NCI-H187 (cell line): ENCODE measurements at places on chromosomes 5 and 9.

- DNase-seq, result no peak
Observed at GRCh38 chr5:102747386-102748166, 7.5 kb upstream of the PAM start.

- DNase-seq, result no peak
Observed at GRCh38 chr9:111527347-111527746, 2.4 kb downstream of the ZNF483 start.

- no peak for DNase-seq
Observed at GRCh38 chr9:79617395-79617794, 45.6 kb downstream of the TLE4 start.

- no peak for DNase-seq
Observed at GRCh38 chr5:113212244-113212920, 222.4 kb downstream of the TSSK1B start.

GRCh38 chr5:104347119-104347708 is 784.6 kb upstream of the NUDT12 start:
- no peak for DNase-seq

GRCh38 chr5:120327180-120327579 is 136.9 kb upstream of the PRR16 start:
- DNase-seq, result no peak

- no peak for DNase-seq
Observed at GRCh38 chr9:32926911-32927310, 74.5 kb downstream of the APTX start.

- no peak for DNase-seq
Observed at GRCh38 chr9:11551106-11551505, 938.3 kb upstream of the PTPRD start.

DNA sequence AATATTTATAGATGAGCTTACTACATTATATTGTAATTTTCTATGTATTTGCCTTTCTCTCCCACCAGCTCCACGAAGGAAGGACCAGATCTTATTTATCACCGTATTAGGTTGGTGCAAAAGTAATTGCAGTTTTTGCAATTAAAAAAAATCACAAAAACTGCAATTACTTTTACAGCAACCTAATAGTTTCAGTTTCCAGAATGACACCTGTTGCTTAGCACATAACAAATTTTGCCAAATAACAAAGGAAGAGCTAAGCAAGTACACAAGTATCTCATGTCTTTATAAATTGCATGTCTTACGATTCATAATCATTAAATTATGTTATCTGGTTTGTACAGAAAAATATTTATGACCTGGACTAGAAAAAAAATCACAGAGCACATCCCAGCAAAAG is 45.9 kb downstream of the AGXT2 start:
- DNase-seq, result no peak

- DNase-seq, result no peak
Observed at GRCh38 chr5:35860686-35861085, 4.0 kb downstream of the IL7R start.
